ENCODE measurements at places on chromosomes 12 and 14. TPM values are rescaled to one million over a fixed set of nuclear protein-coding genes. Genes with fewer than 3 reads are reported as not detected.

- no peak for DNase-seq
These were observed 68.4 kb upstream of the ASPG start for GRCh38 chr14:104016873-104017650.

DNA sequence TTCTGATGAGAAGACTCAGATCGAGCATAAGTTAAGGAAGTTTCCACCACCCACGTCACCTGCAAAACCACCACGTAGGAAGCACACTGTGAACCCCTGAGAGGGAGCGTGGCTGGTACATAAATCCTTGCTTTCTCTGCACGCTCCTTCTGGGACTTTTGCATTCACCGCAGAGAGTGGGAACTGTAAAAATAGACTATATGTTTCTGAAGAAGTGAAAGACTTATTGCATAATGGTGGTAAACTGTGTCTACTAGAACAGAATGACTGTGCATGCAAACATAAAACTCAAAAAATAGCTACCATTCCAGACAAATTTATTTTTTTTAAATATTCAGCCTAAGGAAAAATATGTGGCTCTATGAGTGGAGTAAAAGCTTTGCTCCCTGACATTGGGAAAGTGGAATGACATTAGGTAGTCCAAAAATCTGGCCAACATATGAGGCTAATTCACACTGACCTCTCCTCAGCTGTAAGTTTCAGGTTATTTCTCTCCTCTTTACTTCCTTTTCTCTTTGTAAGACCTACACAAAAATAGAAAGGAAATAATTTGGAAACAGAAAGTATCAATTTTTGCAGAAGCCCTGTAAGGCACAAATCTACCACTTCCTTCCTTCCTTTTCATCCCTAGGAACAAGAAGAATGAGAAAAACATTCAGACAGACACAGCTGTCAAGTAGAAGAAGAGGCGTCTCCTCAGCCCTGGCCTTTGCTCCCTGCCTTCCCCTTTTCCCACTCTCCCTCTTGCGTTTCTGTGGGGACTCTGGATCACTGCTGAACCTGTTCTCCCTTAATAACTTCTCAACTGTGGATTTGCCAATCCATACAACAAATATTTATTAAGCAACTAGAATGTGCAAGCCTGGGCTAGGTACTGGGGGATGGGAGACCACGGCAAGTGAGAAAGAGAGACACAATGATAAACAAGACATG is 264.3 kb upstream of the FOXN3 start:
- DNase-seq: no peak

GRCh38 chr12:83827860-83828259 is 1084.7 kb downstream of the SLC6A15 start:
- DNase-seq: no peak

- no peak for DNase-seq
These were observed 193.6 kb upstream of the RASSF8 start for GRCh38 chr12:25764892-25765291.

GRCh38 chr14:81429028-81429427 is 28.9 kb upstream of the STON2 start:
- DNase-seq: no peak

The IRAK4 gene
- 10.1 TPM for polyA plus RNA-seq

GRCh38 chr12:93103154-93103553 is 174.1 kb upstream of the EEA1 start:
- no peak for DNase-seq

DNA sequence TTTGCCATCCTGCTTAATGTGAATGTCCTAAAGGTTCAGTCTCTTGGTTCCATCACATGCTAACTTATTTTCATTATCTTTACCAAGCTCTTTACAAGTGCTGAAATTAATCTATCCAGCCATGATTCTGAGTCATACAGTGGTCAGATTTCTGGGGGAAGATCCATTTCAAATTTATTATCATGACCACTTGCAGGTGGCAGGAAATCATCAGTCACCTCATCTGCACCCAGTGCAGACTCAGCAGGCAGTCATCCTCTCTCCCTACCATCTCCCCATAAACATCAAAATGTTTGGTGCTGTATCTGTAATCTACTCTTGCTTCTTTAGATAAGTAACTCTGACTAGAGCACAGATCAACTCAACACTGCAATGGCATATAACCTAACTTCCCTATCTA is 23.5 kb downstream of the ATG14 start:
- no peak for DNase-seq

DNA sequence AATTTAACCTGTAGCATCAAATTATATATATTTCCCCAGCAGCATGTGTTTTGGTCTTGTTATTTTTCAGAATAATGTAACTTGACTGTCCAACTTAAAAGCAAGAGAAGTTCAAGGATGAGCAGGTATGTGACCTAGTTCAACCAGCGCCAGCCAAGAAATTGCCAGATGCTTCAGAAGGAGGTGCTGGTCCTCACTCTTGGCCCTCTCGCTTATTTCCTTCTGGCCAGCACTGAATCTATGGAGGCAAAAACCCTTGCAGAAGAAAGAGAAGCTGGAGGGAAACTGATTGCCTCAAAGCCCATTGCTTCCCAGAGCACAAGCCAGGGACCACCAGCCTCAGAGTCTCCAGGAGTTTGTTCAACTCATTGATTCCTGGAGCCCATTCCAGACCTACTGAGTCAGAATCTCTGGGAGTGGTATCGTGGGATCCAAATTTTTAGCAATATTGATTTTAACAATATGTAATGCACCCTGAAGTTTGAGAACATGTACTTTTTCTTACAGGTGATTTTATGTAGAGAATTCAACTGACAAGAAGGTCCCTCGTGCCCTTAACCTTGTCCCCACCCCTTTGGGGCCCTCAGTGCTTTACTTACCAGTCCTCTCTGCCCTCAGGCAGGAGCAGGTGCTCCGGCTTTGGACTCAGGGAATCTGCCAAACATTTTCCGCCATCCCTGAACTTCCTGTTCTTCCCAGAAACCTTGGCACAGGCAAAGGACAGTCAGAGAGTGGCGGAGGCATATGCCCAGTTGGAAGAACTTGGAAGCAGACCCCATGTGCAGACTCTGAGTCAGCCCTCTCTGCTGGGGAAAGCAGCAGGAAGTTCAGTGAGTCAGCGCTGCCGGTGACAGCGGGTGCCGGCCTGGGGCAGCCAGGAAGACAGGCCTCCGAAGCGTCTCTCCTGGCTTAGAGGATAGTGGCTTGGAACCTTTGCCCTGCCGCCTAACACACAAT is 10.4 kb downstream of the BEST3 start:
- no peak for DNase-seq

DNA sequence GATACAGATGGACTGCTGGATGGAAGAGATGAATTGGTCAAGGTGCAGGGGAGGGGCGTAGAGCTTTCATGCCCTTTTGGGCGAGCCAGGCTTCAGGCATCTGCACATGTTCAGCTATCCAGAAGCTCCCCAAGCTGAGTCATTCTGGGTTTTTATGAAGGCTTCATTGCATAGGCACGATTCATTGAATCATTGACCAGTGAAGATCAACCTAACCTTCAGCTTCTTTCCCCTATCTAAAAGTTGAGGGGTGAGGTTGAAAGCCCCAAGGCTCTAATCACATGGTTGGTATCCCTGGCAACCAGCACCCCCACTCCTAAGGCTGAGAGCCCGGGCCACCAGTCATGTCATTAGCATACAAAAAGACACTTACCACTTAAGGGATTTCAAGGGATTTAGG is 36.3 kb downstream of the RPS29 start:
- peak; percentile 36 for DNase-seq

The TMEM260 gene
- 8.8 TPM for polyA plus RNA-seq

The SCNN1A gene
- 225 TPM for polyA plus RNA-seq

GRCh38 chr14:100589071-100589759 is 2.0 kb upstream of the BEGAIN start:
- DNase-seq: no peak

DNA sequence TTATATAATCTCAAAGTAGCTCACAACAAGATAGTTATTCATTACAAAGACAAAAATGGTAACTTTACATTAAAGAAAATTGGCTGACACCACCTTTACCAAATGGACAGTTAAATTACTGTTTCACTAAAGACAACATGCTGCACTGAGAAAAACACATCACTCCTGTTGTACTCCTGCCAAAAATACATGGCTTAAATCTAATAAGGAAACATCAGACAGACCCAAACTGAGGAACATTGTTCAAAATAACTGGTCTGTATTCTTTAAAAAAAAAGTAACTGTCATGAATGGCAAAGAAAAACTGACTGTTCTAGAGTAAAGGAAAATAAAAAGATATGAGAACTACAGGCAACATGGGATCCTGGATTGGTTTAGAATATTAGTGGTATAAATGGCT is 151.3 kb upstream of the DCN start:
- DNase-seq: no peak

DNA sequence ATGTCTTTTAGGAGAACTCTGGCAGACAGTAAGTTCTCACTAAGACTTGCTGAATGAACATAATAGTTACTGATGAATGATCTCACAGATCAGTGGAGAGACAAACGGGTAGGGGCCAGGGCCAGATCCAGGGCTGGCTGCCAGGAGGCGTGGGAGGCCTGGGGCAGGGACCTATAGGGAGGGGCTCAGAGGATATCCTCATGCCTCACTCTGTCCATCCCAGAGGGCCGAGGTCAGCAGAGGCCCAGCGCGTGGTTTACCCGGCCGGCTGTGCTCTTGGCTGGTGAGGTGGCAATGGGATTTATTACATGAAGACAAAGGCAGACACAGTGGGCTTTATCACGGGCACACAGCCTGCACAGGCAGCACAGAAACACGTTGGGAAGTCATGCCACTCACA is 85.4 kb downstream of the CHGA start:
- no peak for DNase-seq

Data from kidney (tissue), 22 donors.